ENCODE measurements at places on chromosomes 13 and 19.

DNA sequence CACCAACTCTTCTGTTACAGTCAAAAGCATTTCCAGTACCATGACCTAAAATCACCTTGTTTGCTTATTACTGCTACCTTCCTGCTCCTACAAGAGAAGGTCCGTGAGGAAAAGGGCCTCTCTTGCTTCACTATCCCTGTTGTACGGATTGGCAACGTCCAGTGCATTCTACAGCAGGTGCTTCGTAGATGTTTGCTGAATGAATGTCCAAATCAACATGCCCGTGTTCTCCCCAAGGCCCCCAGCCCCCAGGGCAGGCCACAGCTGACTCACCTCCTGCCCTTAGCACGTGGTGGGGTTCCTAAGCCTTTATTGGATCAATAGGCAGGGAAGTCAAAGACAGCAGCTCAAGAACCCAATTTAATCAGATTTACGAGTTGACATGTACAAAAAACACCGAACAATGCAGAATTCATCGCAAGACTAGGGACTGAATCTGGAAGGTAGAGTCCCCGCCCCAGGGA is 5.5 kb upstream of the NAPA start:
- no peak for DNase-seq

GRCh38 chr13:21436582-21436981 is 22.5 kb downstream of the ZDHHC20 start:
- DNase-seq: no peak

- DNase-seq: no peak
Measured at GRCh38 chr19:22026687-22027086, 15.9 kb upstream of the ZNF208 start.

DNA sequence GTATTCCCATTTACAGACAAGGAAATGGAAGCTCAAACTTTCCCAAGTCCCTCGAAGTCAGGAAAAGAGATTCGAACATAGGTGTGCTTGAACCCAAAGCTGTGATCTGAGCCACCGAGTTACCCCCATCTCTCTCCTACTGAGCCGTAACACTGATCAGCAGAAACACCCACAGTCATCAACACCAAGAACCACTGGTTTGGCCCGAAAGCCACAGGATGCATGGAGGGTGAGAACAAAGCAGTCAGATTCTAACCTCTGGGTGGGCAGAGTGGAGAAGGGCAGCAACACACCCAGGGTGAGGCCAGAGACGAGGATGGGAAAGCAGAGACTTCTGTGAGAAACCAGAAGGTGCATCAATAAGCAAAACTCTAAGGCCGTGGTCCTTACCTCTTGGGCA is 27.7 kb upstream of the POU2F2 start:
- no peak for DNase-seq

- no peak for DNase-seq
Measured at GRCh38 chr19:5814123-5814851, 9.4 kb downstream of the NRTN start.

- no peak for DNase-seq
Measured at GRCh38 chr19:48569814-48570213, 17.8 kb downstream of the SULT2B1 start.

- no peak for DNase-seq
Measured at GRCh38 chr13:55534306-55534705, 1606.4 kb upstream of the PRR20A start.

GRCh38 chr19:29515706-29516357 is 10.0 kb upstream of the VSTM2B start:
- DNase-seq: no peak

GRCh38 chr13:20969182-20969581 is 66.6 kb upstream of the XPO4 start:
- no peak for DNase-seq

GRCh38 chr13:80408270-80408669 is 67.3 kb upstream of the SPRY2 start:
- no peak for DNase-seq

GRCh38 chr19:18731562-18732008 is 48.1 kb downstream of the CRTC1 start:
- no peak for DNase-seq

- no peak for DNase-seq
Measured at GRCh38 chr13:69921156-69921555, 186.5 kb upstream of the ATXN8OS start.

GRCh38 chr13:65461590-65461989 is 1768.5 kb downstream of the PCDH9 start:
- DNase-seq: no peak

GRCh38 chr13:88005188-88005587 is 334.0 kb downstream of the SLITRK5 start:
- no peak for DNase-seq

DNA sequence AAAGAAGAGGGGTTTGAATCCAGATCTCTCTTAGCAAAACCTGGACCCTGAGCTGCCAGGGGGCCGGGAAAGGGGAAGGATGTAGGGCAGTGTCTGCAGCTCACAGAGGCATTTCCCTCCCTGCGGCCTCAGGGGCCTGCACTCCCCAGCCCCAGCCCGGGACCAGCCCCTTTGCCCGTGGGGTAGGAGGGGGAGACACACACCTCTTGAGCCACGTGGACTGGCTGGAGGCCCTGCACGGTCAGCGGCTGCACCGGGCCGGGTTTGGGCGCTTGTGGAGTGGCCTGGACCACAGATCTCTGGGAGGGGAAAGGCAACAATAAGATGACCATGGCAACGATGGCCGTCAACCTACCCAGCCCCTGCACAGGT is 26.9 kb downstream of the RFX1 start:
- no peak for DNase-seq

- DNase-seq: no peak
Measured at GRCh38 chr19:39533003-39533512, 406 bp upstream of the EID2B start.

All from brain (organoid and tissue), 16 donors.